ENCODE measurements at places on chromosomes 7 and 10. TPM values are rescaled to one million over a fixed set of nuclear protein-coding genes. Genes with fewer than 3 reads are reported as not detected.

The SYCE1 gene
- 1.0 TPM for total RNA-seq

The NPTX2 gene
- total RNA-seq = 4.4 TPM

DNA sequence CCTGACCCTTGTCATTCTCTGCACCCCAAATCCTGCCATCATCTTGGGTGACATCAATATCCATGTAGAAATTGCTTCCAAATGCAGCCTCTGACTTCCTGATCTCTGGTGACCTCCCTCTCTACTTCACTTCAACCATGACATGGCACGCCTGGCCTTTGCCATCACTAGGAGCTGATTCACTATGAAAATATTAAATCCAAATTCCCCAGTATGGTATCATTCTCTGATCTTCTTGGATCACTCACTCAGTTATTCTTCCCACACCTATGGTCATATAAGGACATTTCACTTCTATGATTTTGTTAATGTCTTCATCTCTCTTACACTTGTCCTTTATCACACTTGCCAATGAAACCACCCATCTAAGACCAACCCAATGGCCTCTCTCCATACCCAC is 73.7 kb upstream of the ODAD2 start:
- no peak for DNase-seq
- no peak overlapping the region for H3K4me3 ChIP-seq
- H3K27me3 ChIP-seq = no peaks in the 10 kb centered on the region
- no peak overlapping the region for H3K27ac ChIP-seq
- H3K4me1 ChIP-seq = no peaks in the 10 kb centered on the region
- H3K36me3 ChIP-seq = no peaks in the 10 kb centered on the region

- no peaks in the 10 kb centered on the region for H3K27me3 ChIP-seq
- no peaks in the 10 kb centered on the region for H3K4me1 ChIP-seq
- no peak overlapping the region for H3K4me3 ChIP-seq
- no peak for DNase-seq
Observed at GRCh38 chr10:131681122-131681521, 219.7 kb upstream of the PPP2R2D start.

GRCh38 chr7:100694098-100694745 is at the start of gene GIGYF1:
TSS of gene GIGYF1 (minus strand) at chr7:100694250. CDS start at chr7:100688238, 6,012 bp downstream.
- H3K27me3 ChIP-seq = no peaks in the 10 kb centered on the region
- peak within 1 kb of the TSS; percentile 90 for H3K27ac ChIP-seq
- H3K4me3 ChIP-seq = peak within 1 kb of the TSS; percentile 50
- peak; percentile 72 for DNase-seq
- H3K36me3 ChIP-seq = no peaks in the 10 kb centered on the region
- H3K4me1 ChIP-seq = peaks cover 16% of the 10 kb centered on the region
